DMS53 (cell line): ENCODE measurements at places on chromosomes 6 and 20.
A peak's percentile ranks its signal among the peaks of the same experiment; 100 is the strongest.

DNA sequence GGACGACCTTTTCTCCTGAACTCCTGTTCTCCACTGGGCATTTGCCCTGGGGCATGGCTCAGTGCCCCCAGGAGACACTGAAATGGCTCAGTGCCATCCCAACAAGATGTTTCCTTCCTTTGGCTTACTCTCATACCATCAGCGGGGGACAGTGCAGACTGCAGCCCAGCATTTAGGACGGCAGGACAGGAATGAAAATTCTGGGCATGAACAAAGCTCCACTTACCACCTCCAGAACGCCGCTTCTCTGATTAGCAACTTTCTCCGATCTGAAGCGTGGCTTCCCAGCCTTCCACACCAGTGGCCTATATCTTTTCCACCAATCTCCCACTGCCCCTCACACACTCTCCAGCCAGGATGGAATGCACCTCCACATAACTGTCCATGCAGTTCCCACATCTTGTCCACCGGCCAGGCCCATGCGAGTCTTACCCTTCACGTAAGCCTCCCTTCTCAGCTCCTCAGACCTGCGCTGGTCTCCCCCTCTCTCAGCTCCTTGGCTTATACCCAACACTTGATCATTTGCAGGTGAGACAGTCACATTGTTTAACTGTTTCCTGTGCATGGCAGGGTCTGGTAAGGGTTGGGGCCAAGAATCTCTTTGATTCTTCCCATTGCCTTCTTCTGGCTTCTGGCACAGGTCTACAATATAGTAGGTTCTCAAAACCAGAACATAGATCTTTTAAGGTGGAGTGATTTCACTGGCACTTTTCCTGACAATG lies 114.5 kb downstream of the FYN start:
- DNase-seq, result no peak

- no peak for DNase-seq
Observed at GRCh38 chr20:3828798-3829197, 8.5 kb downstream of the AP5S1 start.

GRCh38 chr6:1313767-1314503 lies 2.0 kb downstream of the FOXQ1 start:
- DNase-seq, result no peak

DNA sequence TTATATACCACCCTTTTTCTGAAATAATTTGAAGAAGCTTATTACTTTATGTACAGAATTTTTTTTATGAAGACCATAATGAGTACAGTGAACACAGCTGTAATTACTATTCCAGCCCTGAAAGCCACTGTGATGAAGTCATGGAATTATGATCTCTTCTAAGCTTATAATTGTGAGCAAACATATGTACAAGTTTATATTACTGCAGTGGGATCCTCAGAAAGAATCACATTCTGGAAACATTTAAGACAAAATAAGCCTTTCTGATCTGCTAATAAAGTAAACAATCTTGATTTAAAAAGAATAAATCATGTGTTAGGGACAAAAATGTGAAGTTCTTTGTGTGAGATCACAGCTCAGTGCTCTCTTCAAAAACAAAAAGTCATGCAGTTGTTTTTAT lies 560.4 kb downstream of the CD109 start:
- peak; percentile 17 for DNase-seq

GRCh38 chr6:4308364-4308763 lies 173.0 kb upstream of the ECI2 start:
- DNase-seq, result no peak

DNA sequence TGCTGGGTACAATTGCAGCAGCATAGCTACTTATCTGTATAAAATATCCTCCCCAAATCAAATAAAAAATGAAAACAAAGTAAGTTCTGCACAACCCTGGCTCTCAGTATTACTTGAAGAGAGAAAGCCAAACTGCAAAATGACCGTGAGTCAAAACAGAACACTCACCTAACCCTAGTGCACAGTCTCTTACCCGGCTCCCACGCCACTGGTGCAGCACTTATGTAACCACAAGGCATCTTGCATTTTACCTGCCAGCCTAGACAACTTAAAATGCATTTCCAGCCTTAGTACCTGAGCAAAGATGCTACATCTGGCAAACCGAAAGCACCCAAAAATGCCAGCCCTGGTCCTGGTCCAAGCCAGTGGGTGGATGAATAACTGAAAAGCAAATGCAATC lies 12.4 kb upstream of the SIRPB1 start:
- DNase-seq, result no peak

DNA sequence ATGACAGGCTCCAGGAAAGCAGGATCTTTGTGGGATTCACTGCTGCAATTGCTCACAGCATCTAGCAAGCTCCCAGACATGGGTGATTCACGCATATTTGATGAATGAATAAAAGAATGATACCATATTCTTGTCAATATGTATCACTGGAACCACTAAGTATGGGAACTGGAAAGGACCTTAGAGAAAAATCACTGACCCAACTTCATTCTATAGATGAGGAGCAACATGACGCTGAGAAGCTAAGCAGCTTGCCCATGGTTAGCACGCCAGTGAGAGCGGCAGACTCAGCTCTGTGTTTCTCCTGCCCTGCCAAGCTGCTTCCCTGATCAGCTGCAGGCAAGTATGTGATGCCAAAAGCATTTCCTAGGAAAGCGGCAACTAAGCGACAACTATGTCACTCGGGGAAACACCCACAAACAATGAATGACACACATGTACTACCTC lies 66.8 kb downstream of the PPP1R3G start:
- DNase-seq, result no peak

DNA sequence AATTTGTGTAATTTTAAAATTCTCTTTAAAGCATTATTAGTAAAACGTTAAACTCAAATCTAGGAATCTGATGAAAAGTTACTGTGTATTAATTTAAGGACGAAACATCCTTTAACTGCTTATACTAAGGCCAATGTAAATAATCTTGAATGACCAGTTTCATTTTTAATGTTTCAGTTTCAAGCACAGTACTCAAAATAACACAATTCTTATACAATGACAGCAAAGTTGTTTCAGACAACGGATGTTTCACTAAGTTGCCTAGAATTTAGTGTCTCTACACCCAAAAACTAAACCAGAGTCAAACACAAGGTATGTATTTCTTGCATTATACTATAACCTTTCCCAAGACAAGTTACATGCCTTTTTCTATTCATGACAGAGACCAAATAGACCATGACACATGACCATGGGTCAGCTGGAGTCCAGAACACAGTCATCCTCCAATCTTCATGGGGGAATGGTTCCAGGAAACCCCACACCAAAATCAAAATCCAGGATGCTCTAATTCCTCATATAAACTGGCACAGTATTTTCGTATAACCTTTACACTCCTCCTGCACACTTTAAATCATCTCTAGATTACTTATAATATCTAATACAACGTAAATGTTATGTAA lies 7.7 kb downstream of the PHIP start:
- no peak for DNase-seq

- DNase-seq, result peak; percentile 90
Observed at GRCh38 chr6:107674995-107675738, 148.9 kb downstream of the SCML4 start.

GRCh38 chr6:36283608-36284007 lies 13.7 kb downstream of the PNPLA1 start:
- no peak for DNase-seq

- DNase-seq, result no peak
Observed at GRCh38 chr6:41624621-41625380, 13.5 kb upstream of the MDFI start.

GRCh38 chr6:41597246-41598000 lies 40.8 kb upstream of the MDFI start:
- no peak for DNase-seq

DNA sequence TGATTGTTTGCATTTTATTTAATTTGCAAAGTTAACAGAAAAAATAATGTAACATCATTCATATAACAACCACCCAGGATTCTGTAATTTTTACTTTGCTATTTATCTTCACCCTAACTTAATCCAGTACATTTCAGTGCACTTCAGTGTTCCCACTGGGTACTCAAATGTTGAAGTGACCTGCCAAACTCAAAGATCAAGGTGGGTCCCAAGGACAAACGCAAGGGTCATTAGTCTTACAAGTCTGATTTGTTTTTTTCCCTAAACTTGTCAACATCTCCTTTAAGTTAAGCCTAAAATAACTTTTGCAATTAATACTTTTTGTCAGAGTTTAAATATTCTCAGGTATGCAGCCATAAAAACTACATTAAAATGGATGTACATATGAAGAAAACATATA lies 53.0 kb downstream of the MOXD1 start:
- no peak for DNase-seq

DNA sequence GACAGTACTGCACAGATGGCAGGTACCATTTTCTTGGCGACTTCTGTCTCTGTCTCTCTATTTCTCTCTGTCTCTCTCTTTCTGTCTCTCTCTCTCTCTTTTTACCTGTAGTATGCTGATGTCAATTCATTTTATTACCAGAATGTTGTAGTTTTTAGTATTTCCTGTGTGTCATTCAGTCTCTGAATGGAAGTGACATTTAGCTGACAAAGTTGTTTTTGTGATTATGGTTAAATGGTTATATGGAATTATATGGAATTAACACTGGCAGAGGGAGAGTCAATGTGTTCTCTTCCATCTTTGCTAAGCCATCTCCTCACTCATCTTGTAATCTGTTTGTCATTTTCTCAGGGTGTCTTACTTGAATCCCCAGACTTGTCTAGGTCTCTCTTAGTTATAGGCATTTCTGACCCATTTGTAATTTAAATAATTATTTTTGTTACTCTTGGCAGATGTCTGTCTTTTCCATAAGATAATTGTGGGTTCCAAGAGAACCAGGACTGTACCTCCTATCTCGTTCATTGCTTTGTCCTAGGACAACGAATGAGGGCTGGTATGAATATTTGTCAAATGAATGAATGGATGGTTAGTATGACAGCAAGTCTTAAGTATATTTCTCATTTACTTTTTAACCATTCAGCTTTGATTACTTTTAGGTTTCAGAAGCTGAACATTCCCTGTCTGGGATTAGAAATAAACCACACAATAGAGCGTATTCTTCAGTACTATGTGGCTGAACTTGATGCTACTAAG lies 64.4 kb downstream of the DNAH8 start:
- no peak for DNase-seq
